Purkinje cell (primary cell): ENCODE measurements at places on chromosomes 7 and 10. TPM values are rescaled to one million over a fixed set of nuclear protein-coding genes. Genes with fewer than 3 reads are reported as not detected.

WNT16 gene
- 40.3 and 65.1 TPM in 2 replicates for polyA plus RNA-seq

WIPF3 gene
- 1.0 and 2.4 TPM in 2 replicates for polyA plus RNA-seq

CLDN4 gene
- polyA plus RNA-seq = not detected in 2 replicates

C7orf57 gene
- polyA plus RNA-seq = 0.41 and 0.87 TPM in 2 replicates

STEAP1 gene
- polyA plus RNA-seq = 5.1 and 24.3 TPM in 2 replicates

TSPAN15 gene
- polyA plus RNA-seq = 0.14 and 0.23 TPM in 2 replicates

CACUL1 gene
- 14.7 and 17.6 TPM in 2 replicates for polyA plus RNA-seq

ORC5 gene
- polyA plus RNA-seq = 49.4 and 49.6 TPM in 2 replicates

C10orf67 gene
- polyA plus RNA-seq = 0.27 TPM in 1 of 2 replicates, not detected in the other

SPDYE5 gene
- polyA plus RNA-seq = 0.25 and 1.9 TPM in 2 replicates

RPEL1 gene
- not detected in 2 replicates for polyA plus RNA-seq

CYP2W1 gene
- not detected in 2 replicates for polyA plus RNA-seq

HYAL4 gene
- polyA plus RNA-seq = not detected in 2 replicates

ZNF503 gene
- 0.56 and 2.2 TPM in 2 replicates for polyA plus RNA-seq

BLNK gene
- 0.70 TPM in 1 of 2 replicates, not detected in the other for polyA plus RNA-seq

GOLGA7B gene
- polyA plus RNA-seq = 2.5 and 5.9 TPM in 2 replicates

LIMK1 gene
- 0.17 and 0.46 TPM in 2 replicates for polyA plus RNA-seq

APBB1IP gene
- polyA plus RNA-seq = not detected in 2 replicates

RNF148 gene
- 0.70 TPM in 1 of 2 replicates, not detected in the other for polyA plus RNA-seq

CFAP70 gene
- polyA plus RNA-seq = 2.9 and 6.3 TPM in 2 replicates

TUBAL3 gene
- polyA plus RNA-seq = not detected in 2 replicates

CFAP58 gene
- 0.23 and 0.57 TPM in 2 replicates for polyA plus RNA-seq
